ENCODE measurements at places on chromosomes 7 and 10.

GRCh38 chr10:84432891-84433290 is 104.5 kb downstream of the CCSER2 start:
- no peak for DNase-seq

- DNase-seq: no peak
These were observed 166.2 kb upstream of the TAC1 start for GRCh38 chr7:97565665-97566064.

- DNase-seq: no peak
These were observed 364.9 kb downstream of the SUGCT start for GRCh38 chr7:40499718-40500117.

DNA sequence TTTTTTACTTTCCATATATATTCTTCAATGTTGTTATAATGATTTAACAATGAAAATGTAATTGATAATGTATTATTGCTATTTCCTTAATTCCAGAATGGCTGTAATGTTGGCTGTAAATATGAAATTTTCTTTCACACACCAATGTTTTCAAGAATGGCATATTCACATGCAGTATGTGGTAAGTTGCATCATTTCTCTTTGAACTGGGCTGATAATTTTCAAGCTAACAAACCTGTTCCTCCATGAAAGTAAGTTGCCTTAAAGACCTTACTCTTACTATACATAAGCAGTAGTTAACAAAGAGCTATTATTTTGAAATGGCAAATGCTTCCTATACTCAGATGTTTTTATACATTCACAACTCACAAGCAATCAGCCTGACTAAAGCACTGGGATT is 154.5 kb downstream of the TMEM168 start:
- DNase-seq: no peak

DNA sequence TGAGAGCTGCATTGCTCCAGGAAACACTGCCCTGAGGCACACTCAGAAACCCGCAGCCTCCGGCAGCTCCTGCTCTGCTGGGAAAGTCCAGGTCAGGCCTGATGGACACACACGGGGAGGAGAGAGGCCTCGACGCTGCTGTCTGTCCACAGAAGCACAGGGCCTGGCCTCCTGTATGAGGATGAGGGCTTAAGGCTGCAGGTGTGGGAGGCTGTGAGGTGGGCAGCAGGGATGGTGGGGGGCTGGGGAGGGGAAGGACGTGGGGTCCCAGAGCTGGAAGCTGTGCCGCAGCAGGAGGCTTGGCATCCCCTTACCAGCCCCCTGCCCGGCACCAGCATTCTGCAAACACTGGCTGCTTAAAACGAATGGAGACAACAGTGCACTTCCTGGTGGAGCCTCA is 186.2 kb downstream of the DNAJB6 start:
- DNase-seq: no peak

DNA sequence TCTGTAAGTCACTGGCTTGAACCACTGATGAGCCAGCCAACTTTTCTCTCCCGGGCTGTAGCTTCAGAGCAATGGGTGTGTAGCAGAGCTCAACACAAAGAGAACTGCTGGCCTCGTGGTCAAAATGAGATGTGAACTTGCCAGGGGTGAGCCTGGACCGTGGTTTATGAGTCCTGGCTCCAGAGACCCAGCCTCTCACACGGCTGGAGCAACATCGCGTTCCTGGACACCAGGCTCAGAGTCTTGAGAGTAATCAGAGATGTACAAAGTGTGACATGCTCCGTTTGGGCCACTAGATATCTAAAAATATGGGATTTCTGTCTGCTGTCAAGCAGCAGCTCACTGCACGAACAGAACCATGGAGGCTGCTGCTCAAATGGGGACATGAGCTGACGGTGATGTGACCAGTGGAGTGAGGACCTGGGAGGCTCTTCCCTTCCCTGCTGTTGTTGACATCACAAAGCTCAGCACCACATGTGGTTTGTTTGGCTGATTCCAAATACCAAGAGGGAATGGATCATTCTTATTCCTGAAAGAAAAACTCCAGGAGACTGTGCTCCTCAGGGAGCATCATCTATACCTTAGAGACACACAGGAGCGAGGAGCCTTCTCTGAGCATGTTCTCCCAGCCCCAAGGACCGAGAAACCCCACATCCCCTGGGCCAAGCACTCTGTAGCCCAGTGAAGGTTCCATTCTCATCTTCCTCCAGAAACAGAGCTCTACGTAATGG is 9.2 kb upstream of the SVIL start:
- DNase-seq: no peak

- DNase-seq: no peak
These were observed 48.5 kb upstream of the ARL4A start for GRCh38 chr7:12638851-12639456.

DNA sequence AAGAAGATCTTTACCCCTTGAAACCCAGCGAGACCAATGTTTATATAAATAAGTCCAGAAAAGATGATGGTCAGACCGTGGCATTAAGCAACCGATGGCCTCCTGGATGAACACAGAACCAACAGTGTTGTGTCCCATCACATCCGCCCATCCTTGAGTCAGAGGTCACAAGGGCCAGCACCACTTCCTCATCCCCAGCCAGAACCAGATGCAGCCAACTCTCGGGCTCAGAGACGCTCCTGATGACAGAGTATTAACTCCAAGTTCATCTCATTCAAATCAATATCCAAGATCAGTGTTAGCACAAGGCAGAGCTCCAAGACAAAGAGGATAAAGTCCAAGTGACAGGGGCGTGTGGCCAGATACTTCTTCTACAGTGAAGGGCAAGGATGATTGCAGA is 63.5 kb downstream of the FAM53B start:
- DNase-seq: no peak

DNA sequence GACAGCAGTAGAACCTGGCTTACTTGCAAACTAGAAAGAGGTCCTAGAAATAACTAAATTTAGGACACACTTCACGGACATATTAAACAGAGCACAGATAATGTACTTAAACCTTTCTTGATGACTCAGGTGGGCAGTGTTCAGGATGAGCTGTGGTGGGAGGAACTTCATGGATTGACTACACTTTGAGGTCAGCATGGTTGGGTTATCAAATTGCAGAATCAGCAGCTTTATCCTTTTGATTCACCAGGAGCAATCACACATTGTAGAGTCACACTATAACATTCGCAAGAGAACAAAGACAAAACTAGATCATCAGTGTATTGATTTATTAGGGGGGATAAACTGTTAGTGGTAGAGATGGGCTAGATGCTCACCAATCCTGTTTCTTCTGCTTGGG is 38.6 kb upstream of the AGK start:
- DNase-seq: no peak

- DNase-seq: no peak
These were observed 27.0 kb downstream of the UNC5B start for GRCh38 chr10:71239131-71239915.

GRCh38 chr10:102635377-102635776 is 8.9 kb upstream of the TRIM8 start:
- DNase-seq: no peak

- DNase-seq: no peak
These were observed 54.3 kb upstream of the PDGFA start for GRCh38 chr7:573933-574381.

GRCh38 chr10:6199131-6199733 is 3.5 kb upstream of the PFKFB3 start:
- no peak for DNase-seq

DNA sequence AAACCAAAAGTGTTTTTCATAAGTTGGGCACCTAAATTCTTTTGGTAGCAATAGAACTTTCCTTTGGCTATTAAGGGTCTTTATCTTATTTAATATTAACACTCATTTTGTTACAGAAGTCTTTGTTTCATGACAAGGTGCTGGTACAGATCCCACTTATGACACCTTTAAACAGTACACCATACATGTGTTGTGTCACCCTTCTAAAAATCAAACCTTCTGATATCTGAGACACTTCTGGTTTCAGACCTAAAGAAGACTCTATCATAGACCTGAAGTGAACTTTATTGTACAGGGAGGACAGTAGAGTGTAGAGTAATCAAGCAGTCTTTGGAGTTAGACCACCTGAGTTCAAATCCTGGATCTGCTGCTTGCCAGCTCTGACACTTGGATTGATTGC is 5.8 kb upstream of the USP6NL start:
- no peak for DNase-seq

GRCh38 chr7:68420342-68421192 is 1177.7 kb upstream of the AUTS2 start:
- no peak for DNase-seq

DNA sequence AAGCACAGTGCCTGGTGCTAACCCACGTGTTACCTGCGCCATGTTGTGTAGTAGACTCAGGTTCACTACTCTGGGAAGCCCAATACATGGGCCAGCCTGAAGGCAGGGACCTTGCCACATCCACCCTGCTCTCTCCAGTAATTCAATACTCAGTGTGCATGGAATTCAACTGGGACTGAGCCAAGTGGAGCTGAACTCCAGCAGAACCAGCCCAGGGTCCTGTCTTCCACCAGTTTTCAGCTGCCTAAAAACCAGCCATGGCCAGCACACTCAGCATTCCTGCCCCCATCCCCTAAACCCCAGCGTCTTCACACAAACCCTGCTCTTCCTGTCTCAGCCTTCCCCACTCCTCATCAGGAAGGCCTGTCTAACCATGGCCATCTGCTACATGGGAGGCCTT is 15.4 kb downstream of the FGF8 start:
- no peak for DNase-seq

GRCh38 chr10:3754727-3755439 is 30.1 kb downstream of the KLF6 start:
- no peak for DNase-seq

- DNase-seq: no peak
These were observed 40.6 kb upstream of the BMPR1A start for GRCh38 chr10:86715836-86716235.

DNA sequence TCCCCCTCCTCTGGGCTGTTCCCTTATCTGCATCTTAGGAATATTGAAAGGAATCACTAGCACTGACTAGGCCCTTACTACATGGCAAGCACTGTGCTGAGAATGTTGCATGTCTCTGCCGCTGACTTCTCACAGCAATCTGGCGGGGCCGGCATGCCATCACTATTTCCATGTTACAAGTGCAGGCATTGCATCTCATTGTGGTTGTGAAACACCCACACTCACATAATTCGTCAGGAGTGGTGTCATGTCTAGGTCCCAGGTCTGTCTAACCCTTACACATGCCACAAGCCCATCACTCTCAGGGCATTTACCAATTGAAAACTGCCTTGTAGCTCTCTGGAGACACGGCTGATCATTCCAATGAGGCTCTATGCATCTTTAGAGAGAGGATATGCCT is 8.5 kb upstream of the IL2RA start:
- DNase-seq: no peak

DNA sequence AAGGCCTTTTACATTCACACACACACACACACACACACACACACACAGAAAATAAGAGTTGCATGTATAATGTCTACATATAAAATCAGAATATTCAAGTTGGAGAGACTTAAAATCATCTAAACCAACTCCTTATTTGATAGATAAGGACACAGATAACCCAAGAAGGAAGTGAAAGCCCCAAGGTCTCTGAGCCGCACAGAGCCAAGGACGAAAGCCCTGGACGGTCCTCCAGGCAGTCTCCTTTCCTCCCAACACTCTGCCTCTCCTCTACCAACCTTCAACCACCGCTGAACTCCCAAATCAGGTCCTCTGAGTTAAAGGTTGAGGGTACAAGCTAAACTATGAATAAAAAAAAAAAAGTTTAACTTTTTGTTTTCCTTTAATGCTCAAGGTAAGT is 28.2 kb downstream of the UBE2H start:
- no peak for DNase-seq

DNA sequence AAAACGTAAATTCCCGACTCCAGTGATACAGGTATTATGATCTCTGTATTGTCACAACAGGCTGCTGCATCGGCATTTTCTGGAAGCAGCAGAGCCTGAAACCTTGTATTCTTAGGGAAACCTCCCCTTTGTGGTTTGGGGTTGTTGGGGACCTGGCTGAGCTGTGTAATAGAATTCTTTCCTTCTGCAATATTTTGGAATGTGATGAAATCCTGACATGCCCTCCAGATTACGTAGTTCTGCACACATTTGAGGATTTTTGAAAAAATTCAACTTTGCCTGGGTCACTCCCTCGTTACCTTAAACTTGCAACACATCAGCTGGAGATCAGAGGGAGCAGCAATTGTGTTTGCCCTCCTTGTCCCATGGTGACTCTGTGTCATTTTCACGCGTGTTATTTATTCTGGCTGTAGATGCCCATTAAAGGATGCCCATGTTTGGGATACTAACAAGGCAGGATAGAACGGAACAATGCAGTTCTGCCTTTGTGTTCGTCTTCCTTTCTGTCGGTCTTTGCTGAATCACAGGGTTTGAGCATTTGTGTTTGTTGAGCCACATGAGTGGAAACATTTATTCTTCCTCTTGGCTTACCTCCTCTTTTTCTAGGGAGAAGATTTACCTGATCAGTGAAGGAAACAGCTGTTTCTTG is 181.7 kb downstream of the TCF7L2 start:
- no peak for DNase-seq

GRCh38 chr10:76399226-76399625 is 967.8 kb downstream of the LRMDA start:
- DNase-seq: no peak

- no peak for DNase-seq
These were observed 83.1 kb downstream of the BMS1 start for GRCh38 chr10:42865716-42866114.

- DNase-seq: no peak
These were observed 19.1 kb downstream of the PLCE1 start for GRCh38 chr10:94012834-94013233.

- DNase-seq: no peak
These were observed 151.4 kb downstream of the PTPN20 start for GRCh38 chr10:47062441-47063200.

DNA sequence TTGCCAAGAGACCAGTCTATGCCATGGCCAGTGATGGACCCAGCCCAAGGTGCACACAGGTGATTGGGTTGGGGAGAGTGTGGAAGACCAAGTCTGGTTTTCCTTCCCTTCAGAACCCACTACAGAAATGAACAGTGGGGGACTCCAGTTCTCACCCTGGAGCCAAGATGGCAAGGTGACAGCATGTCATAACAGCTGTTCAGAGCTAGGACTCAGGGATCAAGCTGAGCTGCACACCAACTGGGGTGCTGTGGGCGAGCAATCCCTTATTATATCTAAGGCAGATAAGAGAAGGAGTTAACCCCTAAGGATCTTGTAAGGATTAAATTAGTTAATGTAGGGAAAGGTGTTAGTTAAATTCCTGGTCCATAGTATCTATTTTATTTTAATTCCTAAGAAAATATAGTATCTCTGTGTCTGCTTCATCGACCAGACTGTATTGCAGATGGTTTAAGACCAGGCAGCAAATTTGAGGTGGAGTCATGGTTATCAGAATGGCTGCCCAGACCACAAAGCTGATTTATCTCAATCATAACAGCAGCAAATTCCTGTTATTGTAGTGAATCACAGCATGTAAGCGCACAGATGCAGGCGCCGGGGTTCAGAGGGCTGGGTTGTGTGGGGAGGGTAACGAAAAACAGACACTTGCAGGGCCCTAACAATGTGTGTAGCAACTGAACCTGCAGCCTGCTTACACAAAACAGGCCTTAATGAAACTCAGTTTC is 208.7 kb upstream of the ZNF32 start:
- no peak for DNase-seq

GRCh38 chr10:13074563-13075451 is 25.2 kb upstream of the OPTN start:
- peak; percentile 80 for DNase-seq

GRCh38 chr7:154744256-154744860 is 258.6 kb downstream of the PAXIP1 start:
- peak; percentile 23 for DNase-seq
